ENCODE measurements at places on chromosomes 2 and 18.
A peak's percentile ranks its signal among the peaks of the same experiment; 100 is the strongest.

GRCh38 chr18:47501946-47502345, 250.5 kb upstream of the SKOR2 start:
- DNase-seq, result no peak

GRCh38 chr2:163692611-163693482, 43.0 kb downstream of the FIGN start:
- no peak for DNase-seq

- no peak for DNase-seq
These were observed 99.8 kb downstream of the COL6A3 start for GRCh38 chr2:237314198-237314597.

GRCh38 chr2:11830708-11831301, 84.4 kb downstream of the LPIN1 start:
- no peak for DNase-seq

GRCh38 chr2:26968001-26968400, 2.4 kb upstream of the MAPRE3 start:
- DNase-seq, result no peak

GRCh38 chr18:63257453-63257852, 62.1 kb downstream of the BCL2 start:
- DNase-seq, result no peak

DNA sequence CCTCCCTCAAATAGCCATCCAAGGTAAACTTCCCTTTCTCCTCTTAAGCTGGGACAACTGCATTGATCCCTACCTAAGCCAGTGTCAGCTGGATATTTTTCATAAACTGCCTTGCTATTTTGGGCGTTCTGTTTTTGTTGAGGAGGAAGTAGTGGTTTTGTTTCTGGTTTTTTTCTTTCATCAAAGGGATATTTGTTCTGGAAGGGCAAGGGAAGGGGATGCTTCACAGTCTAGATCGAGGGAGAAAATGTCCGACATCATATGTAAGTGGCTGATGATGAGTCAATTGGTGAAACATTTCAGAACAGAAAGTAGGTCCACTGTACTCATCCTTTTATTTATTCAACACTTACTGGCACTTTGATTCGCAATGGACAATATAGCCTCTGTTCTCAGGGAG, 31.0 kb downstream of the TANC1 start:
- no peak for DNase-seq

DNA sequence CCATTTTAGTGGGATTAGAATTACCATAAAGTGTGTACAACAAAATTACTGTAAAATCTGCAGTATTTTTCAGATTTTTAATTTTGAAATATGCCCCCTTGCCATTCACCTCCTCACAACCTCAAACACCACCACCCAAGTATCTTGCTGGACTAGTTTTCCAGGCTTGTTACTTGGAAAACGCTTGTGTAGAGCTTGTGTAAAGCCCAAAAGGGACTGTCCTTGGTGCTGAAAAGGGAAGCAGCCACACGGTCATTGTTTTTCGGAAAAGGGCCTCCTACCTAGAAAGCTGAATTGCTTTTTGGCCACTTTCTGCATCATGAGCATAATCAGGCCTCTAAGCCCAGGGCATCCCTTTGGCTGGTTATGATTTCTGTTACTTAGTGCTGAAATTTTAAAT, 563.4 kb downstream of the LRRTM4 start:
- peak; percentile 61 for DNase-seq

GRCh38 chr2:44951714-44952113, 10.2 kb downstream of the SIX3 start:
- no peak for DNase-seq

- DNase-seq, result peak; percentile 1
These were observed 53.6 kb upstream of the DDX18 start for GRCh38 chr2:117760916-117761315.

DNA sequence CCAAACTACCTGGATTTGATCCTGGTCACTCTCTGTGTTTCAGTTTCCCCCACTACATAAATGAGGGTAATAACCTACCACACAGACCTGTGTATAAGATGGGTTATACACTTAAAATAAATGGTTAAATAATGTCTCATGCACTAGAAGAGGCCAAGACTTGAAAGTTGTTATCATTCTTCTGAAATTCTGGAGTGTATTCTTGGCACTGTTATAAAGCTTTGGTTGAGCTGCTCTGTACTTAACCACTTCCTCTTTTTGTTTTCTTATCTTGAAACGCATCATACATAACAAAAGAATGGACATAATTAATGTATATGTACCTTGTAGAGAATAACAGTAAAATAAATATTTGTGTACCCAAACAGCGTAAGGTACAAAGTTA, 281.0 kb downstream of the AFF3 start:
- DNase-seq, result no peak

GRCh38 chr18:9182852-9183399, 46.3 kb downstream of the ANKRD12 start:
- no peak for DNase-seq

- DNase-seq, result peak; percentile 16
These were observed 19.0 kb upstream of the CCNYL1 start for GRCh38 chr2:207692206-207693065.

GRCh38 chr2:105072039-105072438, 34.2 kb downstream of the MRPS9 start:
- DNase-seq, result no peak

GRCh38 chr18:80201739-80202138, 45.6 kb downstream of the PARD6G start:
- no peak for DNase-seq

GRCh38 chr2:157929871-157930667, 53.9 kb upstream of the ACVR1 start:
- DNase-seq, result no peak

DNA sequence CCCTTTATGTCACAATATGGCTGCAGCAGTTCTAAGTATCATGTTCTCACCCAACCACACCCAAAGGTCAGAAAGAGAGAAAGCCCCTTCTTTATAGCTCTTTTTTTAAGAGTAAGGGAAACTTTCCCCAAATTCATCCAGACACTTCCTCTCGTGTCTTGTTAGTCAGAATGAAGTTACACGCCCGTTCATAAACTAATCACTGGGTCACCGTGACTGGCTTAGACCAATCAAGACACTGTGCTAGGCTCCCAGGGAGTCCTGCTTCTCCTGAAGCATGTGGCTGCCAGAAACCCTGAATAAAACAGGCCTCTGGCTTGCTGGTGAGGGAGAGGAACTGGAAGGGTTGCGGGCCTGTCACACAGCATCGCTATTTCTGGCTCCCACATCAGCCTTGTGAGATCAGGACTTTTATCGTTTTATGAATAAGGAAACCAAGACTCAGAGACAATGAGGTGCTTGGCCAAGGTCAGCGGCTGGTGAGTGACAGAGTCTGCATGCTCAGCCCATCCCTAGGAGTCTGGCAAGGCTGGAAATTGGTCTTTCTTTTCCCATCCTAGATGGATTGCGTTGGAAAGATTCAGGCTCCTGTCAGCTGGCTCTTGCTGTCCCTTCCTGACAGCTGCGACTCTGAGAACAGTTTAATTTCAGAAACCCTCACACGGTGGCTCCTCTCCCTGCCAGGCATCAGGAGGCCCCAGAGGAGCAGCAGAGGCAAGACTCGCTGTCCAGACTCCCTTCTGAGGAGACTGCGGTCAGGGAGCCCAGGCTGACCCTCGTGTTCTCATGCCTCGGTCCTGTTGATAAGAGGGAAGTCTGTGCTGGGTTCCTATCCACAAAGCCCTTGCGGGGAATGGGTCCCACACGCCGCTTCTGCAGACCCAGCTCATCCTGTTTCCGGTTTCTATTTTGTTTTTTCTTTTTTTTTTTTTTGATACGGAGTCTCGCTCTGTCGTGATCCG, 104.5 kb upstream of the TAF1B start:
- peak; percentile 78 for DNase-seq

DNA sequence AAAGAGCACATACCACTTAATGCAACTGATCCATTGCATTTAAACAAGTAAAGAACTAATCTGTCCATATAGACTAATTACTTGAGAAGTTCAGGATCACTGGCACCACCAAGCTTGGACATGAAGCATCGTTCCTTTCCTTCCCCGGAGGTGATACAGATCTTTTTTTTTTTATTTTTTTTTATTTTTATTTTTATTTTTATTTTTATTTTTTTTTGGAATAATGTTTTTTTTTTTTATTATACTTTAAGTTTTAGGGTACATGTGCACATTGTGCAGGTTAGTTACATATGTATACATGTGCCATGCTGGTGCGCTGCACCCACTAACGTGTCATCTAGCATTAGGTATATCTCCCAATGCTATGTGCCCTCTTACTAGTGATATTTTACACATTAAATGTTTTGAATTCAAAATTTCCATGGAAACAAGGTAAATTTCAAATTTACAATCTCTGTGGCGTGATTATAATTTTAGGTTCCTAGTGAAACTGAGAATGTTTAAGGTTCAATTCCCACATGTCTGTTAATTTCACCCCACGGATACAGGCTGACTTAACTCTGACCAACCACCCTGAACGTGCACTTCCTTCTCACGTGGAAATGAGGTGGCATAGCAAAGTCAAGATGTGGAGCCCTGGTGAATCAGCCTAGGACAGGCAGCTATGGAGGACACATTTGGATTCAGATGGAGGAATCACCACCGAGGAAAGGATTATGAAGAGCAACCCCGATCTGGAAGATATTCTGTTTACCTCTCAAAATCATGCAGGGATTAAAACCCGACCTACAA, 101.6 kb upstream of the THOC1 start:
- no peak for DNase-seq

GRCh38 chr2:118269408-118270051, 181.3 kb downstream of the INSIG2 start:
- no peak for DNase-seq

DNA sequence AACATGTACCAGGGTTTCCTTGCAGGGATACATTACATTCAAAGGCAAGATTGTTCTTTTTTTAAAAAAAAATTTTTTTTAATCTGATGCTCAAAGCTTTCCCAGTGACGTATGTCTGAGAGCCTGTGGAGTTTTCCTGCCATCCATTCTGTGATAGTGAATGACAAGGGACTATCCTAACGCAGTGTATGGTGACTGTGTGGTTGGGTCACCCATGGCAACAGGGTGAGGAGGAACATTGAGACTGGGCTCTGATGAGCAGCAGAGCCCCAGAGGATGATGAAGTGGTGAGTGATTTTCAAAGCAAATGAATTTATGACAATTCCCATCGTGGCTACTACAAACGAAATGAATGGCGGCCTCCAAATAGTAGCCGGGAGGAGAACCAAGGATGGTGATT, 28.6 kb upstream of the CTAGE1 start:
- no peak for DNase-seq

DNA sequence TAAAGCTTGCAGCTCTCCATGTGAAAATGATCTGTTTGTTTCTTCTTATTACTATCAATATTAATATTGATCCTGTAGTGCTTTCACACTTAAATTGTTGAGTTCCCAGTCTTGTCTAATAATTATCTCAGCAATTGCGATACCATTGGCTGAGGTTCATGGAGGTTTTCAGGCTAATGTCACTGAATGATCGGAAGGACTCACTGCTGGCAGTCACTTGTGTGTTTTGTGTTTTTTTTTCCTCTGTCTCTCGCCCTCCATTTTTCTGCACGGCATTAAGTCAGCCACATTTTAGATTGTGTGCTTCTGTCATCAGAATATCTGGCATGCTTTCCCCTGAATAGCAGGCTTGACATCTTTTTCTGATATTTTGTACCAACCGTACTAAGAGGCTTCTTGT, 43.7 kb downstream of the AGAP1 start:
- DNase-seq, result no peak

GRCh38 chr2:70019096-70019495, 57.7 kb upstream of the ASPRV1 start:
- peak; percentile 25 for DNase-seq

- DNase-seq, result no peak
These were observed 427 bp downstream of the RBKS start for GRCh38 chr2:27889774-27890145.

GRCh38 chr2:166170356-166170755, 42.5 kb upstream of the SCN1A start:
- no peak for DNase-seq

- no peak for DNase-seq
These were observed 169.4 kb upstream of the ALKAL2 start for GRCh38 chr2:457262-457661.

DNA sequence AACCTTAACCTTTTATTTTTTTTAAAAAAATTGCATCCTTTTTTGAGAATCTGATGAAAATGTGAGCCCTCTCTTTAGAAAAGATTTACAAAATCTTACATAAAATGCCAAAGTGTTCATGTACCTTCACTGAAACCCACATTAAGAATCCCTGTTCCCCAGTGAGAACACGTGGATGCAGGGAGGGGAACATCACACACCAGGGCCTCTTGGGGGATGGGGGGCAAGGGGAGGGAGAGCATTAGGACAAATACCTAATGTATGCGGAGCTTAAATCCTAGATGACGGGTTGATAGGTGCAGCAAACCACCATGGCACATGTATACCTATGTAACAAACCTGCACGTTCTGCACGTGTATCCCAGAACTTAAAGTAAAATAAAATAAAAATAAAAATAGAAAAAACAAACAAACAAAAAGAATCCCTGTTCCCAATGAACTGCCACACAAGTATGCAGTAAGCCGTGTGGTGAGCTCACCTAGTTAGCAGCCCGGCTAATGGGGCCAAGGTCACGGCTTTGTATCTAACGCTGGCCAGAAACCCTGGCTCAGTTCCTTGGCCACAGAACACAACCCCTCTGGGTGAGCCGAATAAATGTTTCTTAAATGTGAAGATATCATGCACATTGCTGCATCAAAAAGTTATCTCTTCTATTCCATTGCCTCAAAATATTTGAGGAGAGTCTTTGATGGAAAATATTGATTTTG, 41.4 kb downstream of the CHST9 start:
- DNase-seq, result no peak

All from muscle of leg (tissue), 16 donors.